ENCODE measurements at places on chromosomes 1 and 21.

- no peak for DNase-seq
Observed at GRCh38 chr21:44556879-44557278, 1.7 kb downstream of the KRTAP10-3 start.

- no peak for DNase-seq
Observed at GRCh38 chr1:214453109-214453722, 98.2 kb downstream of the PTPN14 start.

GRCh38 chr1:213564215-213564659, 423.5 kb upstream of the PROX1 start:
- no peak for DNase-seq

DNA sequence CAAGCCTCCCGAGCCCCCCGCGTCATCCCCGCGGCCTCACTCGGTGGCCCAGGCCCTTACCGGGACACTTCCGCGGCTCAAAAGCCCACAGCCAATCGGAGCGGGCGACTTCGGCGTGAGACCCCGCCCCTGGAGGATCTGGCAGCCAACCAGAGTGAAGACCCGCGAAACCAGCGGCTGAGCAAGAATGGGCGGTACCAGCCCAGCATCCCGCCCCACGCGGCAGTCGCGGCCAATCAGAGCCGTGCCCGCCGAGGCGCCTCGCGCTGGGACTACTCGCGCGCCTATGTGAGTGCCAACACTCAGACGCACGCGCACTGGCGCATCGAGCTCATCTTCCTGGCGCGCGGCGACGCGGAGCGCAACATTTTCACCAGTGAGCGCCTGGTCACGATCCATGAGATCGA, 22.5 kb downstream of the DISP3 start:
- no peak for DNase-seq

DNA sequence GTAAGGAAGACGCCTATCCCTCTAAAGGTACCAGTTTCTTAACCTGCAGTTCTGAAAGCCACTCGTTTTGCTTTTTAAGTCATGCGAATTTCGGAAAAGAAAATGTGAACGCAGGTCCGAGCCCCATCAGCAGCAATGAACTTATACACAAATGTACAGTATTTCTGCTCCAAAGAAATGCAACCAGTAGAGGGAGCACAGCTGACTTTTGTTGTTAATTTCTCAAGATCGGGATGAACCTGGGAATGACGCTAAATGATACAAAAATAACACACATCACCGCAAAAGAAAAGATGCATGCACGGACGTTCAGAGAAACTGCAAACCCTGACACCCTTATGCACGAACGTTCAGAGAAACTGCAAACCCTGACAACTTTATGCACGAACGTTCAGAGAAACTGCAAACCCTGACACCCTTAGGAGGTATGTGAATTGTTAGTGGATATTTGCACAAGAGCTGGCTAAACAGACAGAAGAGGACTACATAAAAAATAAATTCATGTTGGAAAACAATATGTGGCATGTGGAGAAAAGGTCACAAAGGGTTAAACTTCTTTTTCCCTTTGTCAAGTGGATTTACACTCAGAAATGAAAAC, 3.5 kb upstream of the TIAM1 start:
- no peak for DNase-seq

- DNase-seq: no peak
Observed at GRCh38 chr1:176705585-176705984, 242.6 kb downstream of the PAPPA2 start.

DNA sequence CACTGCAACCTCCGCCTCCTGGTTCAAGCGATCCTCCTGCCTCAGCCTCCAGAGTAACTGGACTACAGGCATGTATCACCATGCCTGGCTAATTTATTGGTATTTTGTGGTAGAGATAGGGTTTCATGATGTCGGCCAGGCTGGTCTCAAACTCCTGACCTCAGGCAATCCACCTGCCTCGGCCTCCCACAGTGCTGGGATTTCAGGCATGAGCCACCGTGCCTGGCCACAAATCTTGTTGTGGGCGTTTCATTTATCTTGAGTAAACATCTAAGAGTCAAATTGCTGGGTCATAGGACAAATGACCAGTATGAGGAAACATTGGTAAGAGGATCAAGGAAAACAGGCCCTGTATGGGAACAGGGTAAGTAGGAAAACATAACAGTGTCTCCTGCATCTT, 17.9 kb downstream of the TMEM200B start:
- no peak for DNase-seq

- no peak for DNase-seq
Observed at GRCh38 chr1:22705586-22705985, 5.1 kb upstream of the EPHB2 start.

GRCh38 chr1:23741609-23742008, 1.7 kb upstream of the ELOA start:
- no peak for DNase-seq

- peak; percentile 47 for DNase-seq
Observed at GRCh38 chr1:36134505-36135329, 9.7 kb upstream of the COL8A2 start.

DNA sequence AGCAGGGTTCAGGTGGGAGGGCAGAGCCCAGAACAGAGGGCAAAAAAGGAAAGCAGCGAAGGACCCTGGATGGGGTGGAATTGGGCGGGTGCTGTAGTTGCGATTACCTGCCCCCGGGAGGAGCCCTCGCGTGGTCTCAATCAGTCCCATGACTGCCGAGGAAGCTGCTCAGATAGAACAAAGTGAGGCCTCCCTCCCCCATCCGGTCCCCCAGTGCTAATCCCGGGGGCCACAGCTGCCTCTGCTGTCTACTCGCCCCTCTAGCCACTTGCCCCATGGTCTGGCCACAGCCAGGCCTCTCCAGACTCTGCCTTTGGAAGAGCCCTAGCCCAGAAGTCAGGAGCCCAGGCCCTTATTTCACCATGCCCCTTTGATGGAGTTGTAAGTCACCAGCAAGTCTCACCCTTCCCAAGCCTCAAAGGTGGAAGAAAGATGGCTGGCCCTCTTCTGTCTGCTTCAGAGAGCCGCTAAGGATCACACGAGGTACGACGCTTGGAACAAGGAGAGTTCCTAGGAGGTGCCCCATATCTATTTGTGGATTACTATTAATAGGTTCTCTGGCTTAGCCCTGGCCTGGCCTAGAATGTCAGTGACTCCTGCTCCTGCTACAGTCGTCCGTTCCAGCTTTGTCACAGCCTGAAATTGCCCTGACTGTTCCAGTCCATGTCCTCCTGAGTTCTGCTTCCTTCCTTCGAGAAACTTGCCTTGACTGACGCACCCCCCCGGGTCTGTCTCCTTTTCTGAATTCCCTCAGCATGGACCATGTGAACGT, 16.4 kb downstream of the ECHDC2 start:
- no peak for DNase-seq

- DNase-seq: no peak
Observed at GRCh38 chr1:1758059-1758621, 20.1 kb downstream of the NADK start.

- DNase-seq: no peak
Observed at GRCh38 chr1:39136638-39137037, 67.9 kb upstream of the MACF1 start.

- DNase-seq: no peak
Observed at GRCh38 chr21:42426424-42426823, 22.7 kb downstream of the UBASH3A start.

- no peak for DNase-seq
Observed at GRCh38 chr21:42799516-42799915, 79.8 kb downstream of the WDR4 start.

DNA sequence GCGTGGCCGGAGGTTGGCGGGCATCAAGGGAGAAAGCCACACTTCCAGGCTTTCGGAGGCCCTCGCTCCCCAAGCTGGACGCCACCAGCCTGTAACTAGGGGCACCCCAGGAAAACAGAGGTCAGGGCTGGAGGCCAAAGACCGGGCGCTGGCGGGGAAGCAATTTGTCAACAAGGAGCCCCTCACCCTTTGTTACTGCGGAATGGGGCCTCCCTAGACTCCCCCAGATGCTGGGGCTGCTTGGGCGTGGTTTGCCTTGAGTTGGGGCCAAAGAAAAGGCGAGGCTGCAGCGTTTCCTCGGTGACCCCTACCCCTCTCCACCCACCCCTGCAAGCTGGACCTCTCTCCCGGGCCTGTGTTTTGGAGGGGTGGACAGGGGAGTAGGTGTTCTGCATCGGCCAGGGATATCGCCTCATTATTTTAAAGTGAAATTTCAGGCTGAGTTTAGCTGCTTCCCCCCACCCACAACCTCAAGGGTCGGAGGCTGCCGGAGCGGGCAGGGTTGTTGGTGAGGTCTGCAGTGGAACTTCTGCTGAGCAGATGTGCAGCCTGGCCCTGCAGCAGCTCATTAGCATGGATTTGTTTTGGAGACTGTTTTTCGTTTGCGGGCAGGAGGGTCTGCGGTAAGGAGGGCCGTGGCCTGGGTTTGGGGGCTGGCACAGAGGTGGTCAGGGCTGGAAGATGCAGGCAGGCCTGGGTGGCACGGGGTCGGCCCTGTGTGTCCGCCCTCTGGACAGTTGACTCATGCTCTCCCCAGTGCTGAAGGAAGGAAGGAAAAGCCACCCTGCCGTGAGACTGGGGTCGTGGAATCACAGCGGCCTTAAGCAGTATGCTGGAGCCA, 1.5 kb downstream of the NBL1 start:
- DNase-seq: no peak

GRCh38 chr1:244705261-244706234, 52.6 kb downstream of the DESI2 start:
- no peak for DNase-seq

- no peak for DNase-seq
Observed at GRCh38 chr1:220421508-220421907, 106.4 kb upstream of the MARK1 start.

DNA sequence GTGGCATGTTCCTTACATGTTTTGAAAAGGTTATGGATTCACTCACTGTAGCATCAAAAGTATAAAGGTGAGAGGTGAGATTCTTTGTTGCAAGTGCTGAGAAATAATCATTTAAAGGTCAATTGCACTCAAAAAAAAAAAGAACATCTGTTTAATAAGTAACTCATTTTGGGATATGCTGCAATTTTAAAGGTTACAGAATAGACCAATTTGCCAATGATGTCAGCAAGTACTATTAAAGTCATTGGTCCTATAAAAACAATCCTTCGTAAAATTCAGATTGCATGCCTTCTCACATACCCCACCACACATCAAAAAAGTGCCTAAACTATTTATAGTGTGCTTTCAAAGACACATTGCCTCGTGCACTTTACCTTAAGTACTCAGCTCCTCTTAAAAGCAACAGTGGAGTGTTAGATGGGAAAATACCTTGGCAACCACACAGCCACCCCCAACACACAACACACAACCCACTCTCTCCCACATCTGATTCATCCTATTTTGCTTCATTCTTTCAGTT, 218.2 kb upstream of the ADGRL2 start:
- DNase-seq: no peak
